ENCODE measurements at places on chromosomes 12 and 14.

DNA sequence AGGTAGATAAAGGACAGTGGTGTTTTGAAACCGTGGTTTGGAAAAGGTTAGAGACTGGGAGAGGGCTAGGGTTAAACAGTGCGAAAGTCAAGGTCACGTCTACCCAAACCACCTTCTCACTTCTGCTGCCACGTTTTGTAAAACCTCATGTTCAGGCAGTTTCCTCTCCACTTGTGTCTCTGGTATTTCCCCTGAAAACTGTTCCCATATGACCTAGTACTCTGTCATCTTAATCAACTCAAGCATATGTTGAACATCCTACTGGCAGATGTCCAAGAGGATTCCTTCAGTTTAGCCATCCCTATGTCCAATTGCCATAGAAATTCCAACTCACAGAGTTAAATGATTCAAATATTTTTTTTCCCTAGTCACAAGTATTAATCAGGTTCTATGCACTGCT is 17.4 kb downstream of the CLEC4C start:
- no peak for DNase-seq

DNA sequence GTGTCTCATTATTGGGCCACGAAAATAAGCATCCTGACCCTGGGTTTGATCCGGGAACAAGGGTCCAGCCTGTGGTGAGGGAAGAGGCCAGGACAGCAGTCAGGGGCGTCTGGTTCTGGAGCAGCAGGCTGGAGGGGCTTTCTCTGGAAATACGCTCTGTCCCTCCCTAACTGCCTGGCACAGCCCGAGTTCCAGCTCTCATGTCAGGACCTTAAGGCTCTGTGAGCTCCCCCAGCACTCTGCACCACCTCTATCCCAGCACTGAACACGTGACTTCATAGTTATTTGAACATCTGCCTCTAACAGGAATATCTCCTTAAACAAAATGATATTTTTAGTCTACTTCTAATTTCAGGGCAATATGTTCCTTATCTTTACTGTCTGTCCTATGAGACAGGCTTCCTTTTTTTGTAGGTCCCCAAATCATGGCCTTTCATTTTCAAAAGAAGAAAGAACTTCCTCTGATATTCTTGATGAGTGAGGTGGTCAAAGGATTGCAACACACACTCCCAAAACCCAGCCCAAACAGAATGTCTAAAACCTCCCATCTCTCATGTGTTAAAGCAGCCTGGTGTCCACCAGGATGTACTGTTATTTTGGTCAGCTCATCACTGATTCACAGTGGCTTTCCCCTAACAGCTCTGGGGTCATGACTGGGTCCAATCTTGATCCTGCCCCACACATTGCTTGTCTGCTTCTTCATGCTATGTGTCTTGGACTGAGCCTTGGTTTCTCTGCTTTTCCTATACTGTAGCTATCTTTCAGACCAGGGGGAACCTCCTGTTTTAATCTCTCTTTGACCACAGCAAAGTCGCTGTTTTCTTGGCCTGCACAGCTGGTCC is 9.7 kb downstream of the AQP6 start:
- no peak for DNase-seq

DNA sequence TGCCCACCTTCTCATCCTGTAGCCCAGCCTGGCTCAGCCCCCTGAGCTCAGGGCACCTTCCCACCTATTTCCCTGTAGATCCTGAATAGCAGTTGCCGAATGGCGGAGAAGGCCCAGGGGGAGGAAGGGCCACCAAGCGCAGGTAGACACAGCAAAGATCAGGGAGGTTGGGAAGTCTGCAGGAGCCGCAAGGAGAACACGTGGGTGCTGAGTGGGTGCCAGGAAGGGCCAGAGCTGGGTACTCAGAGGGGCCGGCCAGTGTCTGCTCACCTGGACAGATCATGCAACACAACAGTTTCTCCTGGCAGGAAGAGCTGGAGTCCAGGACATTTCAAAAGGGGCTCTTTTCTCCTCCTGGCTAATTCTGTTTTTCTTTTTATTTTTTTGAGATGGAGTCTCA is 30.6 kb downstream of the CHGA start:
- DNase-seq = no peak

DNA sequence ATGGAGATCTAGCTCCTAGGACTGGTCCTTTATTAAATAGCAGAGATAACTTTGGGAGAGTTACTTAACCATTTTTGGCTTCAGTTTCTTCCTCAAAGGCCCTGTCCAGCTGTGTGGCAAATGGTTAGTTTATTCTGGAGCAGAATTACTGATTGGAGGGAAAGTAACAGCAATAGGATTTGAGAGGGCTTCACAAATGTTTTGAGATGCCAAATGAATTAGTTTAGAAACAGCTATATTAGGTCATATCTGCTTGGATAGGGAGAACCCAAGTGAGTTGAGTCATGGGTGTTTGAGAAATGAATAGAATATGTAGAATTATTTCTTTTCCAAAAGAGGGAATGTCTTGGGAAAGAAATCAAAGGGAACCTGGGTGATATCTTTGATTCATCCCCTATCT is 17.5 kb downstream of the RASSF3 start:
- peak; percentile 92 for DNase-seq

- DNase-seq = no peak
Observed at GRCh38 chr14:33493266-33493665, 457.6 kb downstream of the EGLN3 start.

- no peak for DNase-seq
Observed at GRCh38 chr14:96207686-96208085, 3.0 kb downstream of the BDKRB2 start.

- no peak for DNase-seq
Observed at GRCh38 chr14:99675951-99676350, 8.1 kb upstream of the CYP46A1 start.

DNA sequence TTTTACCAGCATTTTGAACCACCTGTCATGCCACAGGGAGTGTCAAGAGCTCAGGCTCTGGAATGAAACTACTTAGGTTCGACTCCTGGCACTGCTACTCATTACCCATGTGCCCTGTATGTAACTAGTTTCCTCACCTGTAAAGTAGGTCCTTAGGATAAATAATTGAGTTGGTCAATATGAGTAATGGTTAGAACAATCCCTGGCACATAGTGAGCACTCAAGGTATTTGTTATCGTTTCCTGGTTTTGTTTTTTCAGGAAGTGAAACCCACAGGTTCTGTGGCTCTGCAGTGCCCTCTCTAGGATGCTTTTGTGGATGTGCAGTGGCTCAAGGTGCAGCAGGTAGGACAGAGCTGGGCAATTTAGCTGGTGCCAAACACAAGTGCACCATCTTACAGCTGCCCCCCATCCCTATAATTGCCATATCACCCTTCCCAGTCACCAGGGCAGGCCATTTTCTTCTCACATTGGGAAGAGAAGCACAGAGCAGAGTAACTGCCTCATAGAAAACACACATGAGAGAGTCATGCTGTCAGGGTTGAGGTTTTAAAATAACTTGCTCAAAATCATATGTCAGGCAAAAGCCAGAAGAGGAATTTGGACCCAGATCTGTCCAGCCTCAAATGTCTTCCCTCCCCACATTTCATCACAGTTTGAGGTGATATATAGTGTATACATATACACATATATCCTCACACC is 297.5 kb downstream of the RPAP3 start:
- DNase-seq = no peak

DNA sequence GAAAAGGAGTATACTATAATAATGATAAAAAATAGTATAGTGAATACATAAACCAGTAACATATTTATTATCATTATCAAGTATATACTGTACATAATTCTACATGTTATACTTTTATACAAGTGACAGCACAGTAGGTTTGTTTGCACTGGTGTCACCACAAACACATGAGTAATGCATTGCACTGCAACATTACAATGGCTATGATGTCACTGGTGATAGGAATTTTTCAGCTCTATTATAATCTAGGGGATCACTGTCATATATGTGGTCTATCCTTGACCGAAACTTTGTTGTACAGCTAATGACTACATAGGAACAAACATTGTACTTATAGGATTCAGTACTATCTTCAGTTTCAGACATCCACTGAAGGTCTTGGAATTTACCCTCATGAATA is 165.8 kb upstream of the SYT1 start:
- peak; percentile 60 for DNase-seq

- DNase-seq = peak; percentile 92
Observed at GRCh38 chr12:104578453-104578852, 121.7 kb downstream of the CHST11 start.
